ENCODE measurements at places on chromosomes 2 and 18. TPM values are rescaled to one million over a fixed set of nuclear protein-coding genes. Genes with fewer than 3 reads are reported as not detected.

DNA sequence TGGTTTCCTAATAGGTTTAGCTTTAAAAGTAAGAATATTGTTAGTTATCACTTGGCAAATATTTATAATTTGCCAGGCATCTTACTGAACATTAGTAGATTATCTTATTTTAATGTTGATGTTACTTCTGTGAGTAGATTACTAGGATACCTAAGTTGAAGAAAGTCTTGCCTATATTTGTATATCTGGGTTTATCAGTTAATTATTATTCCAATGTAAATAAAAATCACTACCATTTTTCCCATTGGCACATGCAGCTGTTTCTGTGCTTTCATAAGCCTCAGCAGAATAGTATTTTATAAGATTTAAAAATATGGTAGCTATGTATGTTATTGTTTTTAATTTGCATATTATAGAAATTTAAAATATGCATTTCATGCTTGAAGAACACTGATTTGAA, 16.3 kb upstream of the TRIM43B start:
- H3K36me3 ChIP-seq, result no peaks in the 10 kb centered on the region
- no peak for DNase-seq
- no peak overlapping the region for H3K27ac ChIP-seq

The PFN4 gene
- 2.1 TPM for polyA plus RNA-seq

DNA sequence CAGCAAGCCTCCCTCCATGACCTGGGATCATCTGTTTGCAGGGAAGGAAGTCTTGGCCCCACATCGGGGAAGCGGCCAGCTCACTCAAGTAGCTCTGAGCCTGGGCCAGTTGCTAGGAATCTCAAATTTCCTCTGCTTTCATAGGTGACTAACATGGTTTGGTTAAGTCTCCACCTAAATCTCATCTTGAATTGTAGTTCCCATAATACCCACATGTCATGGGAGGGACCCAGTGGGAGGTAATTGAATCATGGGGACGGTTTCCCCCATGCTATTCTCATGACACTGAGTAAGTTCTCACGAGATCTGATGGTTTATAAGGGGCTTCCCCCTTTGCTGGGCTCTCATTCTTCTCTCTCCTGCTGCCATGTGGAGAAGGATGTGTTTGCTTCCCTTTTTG, 75.2 kb downstream of the LBH start:
- no peak overlapping the region for H3K4me3 ChIP-seq
- no peak for DNase-seq
- H3K36me3 ChIP-seq, result no peaks in the 10 kb centered on the region
- H3K27ac ChIP-seq, result no peak overlapping the region
- H3K4me1 ChIP-seq, result peaks cover 20% of the 10 kb centered on the region

The TRABD2A gene
- polyA plus RNA-seq, result 3.0 TPM

GRCh38 chr18:77220726-77221125, 28.9 kb upstream of the GALR1 start:
- H3K4me3 ChIP-seq, result no peak overlapping the region
- H3K4me1 ChIP-seq, result no peaks in the 10 kb centered on the region
- H3K27ac ChIP-seq, result no peak overlapping the region
- DNase-seq, result no peak
- no peaks in the 10 kb centered on the region for H3K27me3 ChIP-seq

The IKZF2 gene
- 34.9 TPM for polyA plus RNA-seq

The ITGB6 gene
- not detected for polyA plus RNA-seq

Data from GM12878 (cell line).